ENCODE measurements at places on chromosomes 2 and 18.

GRCh38 chr2:1676091-1676912 is 68.0 kb downstream of the PXDN start:
- DNase-seq = no peak

- DNase-seq = no peak
Observed at GRCh38 chr2:183359867-183360266, 235.6 kb downstream of the NUP35 start.

DNA sequence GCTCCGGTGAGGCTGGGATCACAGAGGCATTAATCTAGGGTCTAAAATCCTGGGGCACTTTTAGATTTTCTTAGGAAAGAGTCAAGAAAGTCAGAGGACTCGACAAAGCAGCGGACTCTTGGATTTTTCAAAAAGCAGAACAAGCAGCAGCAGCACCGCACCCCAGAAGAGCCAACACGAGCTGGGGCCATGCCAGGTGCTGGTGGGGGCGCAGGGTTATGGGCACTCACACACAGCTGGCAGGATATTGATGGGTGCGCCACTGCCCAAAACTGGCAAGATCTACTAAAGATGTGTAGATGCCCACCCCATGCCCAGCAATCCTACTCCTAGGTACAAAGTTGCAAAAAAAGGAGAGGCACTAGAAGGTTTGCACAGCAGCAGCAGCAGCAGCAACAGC is 33.9 kb upstream of the SEMA4C start:
- no peak for DNase-seq

GRCh38 chr18:77714716-77715115 is 465.1 kb downstream of the GALR1 start:
- DNase-seq = no peak

DNA sequence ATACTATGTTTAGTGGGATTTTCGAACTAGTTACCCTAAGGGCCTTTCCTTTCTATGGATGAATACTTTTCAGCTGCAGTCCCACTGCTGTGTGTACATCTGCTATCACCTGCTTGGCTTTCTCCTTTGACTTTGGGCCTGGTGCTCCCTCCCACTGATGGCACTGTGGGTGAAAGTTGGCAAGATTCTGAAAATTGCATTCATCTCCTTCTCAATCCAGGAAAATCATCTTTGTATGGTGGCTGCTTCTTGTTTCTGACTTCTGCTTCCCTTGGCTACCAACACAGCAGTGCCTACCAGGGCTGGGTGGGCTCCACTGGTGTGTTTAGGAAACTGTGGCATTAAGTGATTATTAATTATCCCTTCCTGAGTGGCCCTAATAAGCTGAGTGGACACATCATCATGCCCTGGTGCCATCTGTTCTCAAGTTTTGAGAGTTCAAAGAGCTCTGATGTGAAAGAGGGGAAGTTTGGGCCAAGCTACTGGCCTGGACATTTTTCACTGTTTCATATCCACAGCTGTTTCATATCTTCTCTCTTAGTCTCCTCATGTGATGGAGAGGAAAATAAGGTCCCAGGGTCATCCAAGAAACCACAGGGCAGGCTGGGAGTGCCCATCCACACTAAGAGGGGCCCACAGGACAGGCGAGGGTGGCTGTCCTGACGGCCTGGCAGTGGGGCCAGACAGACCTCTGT is 16.7 kb downstream of the HK2 start:
- no peak for DNase-seq

DNA sequence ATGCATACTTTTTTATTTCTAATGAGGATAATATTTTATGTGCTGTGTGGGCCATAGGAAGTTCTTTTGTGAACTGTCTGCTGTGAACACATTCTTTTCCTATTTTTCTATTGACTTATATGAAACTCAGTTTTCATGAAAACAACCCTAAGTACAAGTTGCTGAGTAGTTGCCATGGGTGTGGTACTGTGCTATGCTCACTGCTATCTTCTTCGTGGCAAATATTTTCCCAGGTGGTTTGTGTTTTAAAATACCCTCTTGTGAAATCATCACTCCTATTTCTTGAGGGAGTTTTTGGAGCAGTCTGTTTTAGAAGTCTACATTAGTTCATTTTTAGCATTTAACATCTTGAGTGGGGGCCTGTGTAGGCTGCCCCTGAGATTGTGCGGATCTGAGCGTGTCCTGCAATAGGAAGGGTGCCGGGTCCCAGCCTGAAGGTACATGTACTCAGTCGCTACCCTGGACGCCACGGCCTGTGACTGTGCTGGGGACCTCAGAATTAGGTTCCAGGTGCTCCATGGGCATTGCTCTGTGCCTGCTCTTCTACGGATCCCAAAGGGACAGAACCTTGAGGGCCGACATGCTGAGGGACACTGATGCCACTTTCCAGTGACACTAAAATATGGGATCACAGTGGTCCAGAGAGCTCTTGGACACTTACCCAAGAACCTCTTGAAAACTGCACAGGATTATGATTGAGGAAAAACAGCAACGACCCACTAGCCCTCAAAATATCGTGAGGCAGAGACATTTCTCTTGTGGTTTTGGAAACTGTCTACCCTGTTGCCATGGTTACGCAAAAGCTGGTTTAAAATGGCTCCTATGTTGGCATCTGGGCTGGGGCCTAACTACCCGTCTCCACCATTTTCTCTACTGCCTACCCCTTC is 480.4 kb downstream of the TGIF1 start:
- DNase-seq = no peak

GRCh38 chr2:125207431-125207830 is 1182.3 kb downstream of the CNTNAP5 start:
- no peak for DNase-seq

DNA sequence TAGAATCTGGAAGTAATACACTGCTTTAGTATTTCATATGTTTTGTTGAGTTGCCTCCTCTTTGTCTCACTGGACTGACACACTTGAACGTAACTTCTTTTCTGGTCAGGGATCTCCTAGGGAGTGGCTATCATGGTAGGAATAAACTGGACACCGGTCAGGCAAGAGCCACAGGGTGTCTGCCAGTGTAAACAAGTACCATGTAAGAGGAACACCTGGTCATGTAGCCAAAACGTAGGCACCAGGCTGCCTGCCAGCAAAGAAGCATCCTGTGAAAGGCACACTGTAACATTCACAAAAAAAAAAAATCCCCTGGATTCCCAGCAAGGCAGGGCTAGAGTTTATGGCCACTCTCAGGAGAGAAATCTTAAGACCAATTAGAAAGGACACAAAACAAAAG is 372.8 kb upstream of the RND3 start:
- DNase-seq = no peak

DNA sequence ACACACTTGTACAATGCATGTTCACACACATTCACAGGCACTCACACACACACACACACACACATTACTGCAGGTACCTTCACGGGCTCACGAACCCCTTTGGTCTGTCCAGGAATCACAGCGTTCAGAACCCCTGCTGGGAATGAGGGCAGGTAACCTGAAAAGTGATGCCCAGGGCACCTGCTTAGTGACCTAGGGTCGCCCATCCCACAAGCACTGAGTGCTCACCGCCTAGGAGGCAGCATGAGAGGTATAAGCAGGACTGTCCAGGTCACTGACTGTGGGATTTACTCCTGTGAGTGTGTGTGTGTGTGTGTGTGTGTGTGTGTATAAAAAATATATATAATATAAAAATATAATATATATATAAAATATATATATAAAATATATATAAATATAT is 150.9 kb downstream of the GALR1 start:
- DNase-seq = no peak

DNA sequence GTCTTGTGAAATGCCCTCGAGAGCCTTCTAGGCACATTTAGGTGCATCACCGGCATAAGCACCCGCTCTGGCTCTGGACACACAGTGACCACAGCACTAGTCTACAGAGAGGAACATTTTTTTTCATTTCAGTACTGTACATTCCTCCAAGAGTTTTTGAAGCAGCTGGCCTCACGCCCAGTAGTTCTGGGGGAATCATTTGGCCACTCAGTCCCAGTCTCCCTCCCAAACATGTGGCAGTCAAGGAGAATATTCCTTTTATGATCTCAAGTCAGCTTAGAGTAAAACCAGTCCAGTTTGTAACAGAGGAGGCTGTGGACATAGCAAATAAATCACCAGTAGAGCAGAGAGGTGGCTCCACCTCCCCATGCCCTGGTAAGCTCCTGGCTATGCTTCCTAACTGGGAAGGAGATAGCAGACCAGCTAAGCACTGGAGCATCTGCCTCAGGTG is 48.1 kb downstream of the KCNE4 start:
- no peak for DNase-seq

DNA sequence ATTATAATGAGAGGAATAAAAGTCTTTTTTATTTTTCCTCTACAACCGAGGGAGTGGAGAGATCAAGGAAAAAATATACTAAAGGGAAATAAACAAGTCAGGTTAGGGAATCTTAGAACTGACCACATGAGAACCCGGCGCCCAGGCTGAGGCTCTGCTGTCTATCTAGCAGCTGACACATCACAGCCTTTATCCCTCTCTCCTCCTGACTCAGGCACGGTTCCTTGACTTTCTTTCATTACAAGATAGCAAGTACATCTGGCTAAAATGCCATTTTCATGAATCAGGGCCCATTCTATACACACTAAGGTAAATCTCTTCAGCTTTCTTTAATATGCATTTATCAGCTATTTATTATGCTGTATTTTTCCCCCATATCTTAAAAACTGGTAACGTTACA is 296.0 kb downstream of the TMX3 start:
- no peak for DNase-seq

DNA sequence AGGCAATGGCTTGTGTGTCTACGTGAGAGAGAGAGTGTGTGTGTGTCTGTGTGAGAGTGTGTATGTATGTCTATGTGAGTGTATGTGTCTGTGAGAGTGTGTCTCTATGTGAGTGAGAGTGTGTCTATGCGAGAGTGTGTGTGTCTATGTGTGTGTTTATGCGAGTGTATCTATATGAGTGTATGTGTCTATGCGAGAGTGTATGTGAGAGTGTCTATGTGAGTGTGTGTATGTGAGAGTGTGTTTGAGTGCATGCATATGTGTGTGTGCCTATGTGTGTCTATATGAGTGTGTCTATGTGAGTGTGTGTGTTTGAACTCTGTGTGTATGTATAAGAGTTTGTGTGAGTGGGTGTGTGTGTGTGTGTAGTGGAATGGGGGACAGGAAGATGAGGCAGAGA is 9.8 kb upstream of the GNLY start:
- DNase-seq = no peak

GRCh38 chr18:55465313-55465712 is 122.7 kb downstream of the TCF4 start:
- DNase-seq = no peak

- DNase-seq = no peak
Observed at GRCh38 chr2:207149249-207150213, 16.2 kb downstream of the KLF7 start.

DNA sequence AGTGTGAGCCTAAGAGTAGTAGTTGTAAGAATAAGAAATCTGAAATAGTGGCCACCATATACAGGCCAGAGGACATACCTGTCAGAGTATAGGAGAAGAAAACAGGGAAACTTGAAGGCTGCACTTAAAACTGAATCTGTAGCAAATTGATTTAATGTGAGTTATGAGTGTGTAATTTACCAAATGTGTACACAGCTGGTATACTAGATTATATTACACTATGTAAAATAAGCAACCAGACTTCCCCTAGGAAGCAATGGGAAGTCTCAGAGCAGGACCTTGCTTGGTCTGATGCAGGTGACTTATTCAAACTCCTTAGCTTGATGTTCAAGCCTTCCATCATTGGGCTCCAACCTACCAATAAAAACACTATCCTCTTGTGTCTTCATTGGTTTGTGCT is 17.3 kb upstream of the EPC2 start:
- no peak for DNase-seq

DNA sequence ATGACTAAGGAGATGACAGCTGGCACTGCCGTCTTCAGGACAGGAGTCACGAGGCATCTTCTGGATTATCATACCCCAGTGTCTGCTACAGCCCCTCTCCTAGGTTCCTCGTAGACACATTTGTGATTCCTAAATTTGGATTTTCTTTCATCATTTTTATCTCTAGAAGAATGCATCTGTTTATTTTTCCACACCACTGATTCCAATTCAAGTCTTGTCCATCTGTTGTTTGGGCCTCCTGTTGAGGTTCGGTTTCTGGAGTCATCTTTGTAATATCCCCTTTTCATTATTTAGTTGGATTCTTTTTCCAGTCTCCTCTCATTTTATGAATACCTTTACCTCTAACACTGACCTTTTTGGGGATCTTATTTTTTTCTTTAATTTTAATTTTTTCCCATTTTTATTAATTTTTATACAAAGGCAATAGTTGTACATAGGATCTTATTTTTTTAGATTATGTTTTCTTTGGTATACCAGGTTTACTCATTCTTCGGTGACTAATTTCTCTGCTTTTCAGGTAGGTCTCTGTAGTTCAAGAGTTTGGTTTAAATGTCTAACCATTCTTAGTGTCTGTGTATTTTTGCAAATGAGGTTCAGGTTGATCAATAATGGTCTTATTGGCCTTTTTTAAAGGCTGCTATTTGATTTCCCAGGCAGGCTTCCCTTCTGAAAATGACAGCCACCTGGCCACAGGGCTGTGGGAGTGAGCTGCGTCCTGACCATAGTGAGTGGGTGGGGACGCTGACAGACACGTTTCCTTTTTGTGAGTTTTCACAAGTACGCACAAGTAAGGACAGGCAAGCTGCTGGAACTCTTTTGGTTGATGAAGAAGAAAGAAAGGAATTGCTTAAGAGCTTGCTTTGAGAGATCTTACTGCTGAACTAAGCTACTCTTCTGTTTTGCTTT is 34.5 kb downstream of the FARP2 start:
- DNase-seq = no peak

- no peak for DNase-seq
Observed at GRCh38 chr2:112884869-112885505, 26.0 kb upstream of the IL37 start.

DNA sequence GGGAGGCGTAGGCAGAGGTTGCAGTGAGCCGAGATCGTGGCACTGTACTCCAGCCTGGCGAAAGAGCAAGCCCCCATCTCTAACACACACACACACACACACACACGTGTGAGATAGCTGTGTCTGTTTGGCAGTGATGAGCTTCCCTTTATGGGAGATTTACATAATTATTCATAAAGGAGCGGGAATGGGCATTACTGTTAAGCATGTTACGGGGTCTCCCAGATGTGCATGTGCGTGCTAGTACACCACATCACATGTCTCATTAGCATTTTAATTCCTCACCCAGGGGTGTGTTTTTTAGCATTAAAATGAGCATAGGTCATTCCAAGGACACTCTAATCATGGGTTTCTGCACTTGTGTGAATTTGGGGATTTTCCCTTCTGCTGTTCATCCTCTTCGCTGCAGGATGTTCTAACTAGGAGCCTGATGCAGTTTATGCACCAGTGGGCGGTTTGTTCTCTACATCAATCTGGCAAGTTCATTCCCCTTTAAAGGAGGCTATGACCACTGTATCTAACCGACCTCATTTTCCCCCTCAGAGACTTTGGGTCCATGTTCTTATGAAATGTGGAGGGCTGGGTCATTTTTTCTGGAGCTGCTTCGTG is 1.0 kb upstream of the FAM178B start:
- DNase-seq = no peak

DNA sequence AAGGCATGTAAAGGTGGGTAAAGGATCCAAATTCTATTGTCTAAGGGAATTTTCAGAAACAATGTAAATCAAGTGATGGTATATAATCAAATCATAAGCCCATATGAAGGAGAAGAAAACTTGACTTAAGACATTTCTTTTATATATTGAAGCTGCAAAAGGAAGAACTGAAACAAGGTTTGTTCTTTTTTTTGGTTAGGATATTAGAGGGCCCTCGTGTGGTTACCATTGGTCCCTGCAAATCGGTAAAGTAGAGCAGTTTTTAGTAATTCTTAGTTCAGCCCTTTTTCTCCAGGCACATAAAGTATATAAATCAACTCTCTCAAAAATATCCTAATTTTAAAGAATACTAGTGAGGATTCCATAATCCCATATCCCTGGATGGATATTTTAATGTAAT is 105.6 kb upstream of the STK17B start:
- no peak for DNase-seq

All from cortex of kidney (tissue), 1 donor.